ENCODE measurements at places on chromosomes 6 and 20.

- DNase-seq = no peak
These were observed 43.4 kb downstream of the SRC start for GRCh38 chr20:37389241-37389747.

DNA sequence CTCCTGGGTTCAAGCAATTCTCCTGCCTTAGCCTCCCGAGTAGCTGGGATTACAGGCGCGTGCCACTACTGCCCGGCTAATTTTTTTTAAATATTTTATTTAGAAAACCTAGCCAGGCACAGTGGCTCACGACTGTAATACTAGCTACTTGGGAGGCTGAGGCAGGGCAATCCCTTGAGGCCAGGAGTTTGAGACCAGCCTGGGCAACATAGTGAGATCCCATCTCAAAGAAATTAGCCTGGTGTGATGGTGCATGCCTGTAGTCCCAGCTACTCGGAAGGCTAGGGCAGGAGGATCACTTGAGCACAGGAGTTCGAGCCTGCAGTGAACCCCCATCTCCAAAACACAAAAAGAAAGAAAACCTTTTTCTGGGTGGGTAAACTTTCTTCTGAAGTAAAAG, 2.4 kb downstream of the SLC44A4 start:
- DNase-seq = no peak

- no peak for DNase-seq
These were observed 364.3 kb upstream of the ID4 start for GRCh38 chr6:19472850-19473249.

- DNase-seq = no peak
These were observed 76.3 kb downstream of the MRPL14 start for GRCh38 chr6:44050872-44051505.

DNA sequence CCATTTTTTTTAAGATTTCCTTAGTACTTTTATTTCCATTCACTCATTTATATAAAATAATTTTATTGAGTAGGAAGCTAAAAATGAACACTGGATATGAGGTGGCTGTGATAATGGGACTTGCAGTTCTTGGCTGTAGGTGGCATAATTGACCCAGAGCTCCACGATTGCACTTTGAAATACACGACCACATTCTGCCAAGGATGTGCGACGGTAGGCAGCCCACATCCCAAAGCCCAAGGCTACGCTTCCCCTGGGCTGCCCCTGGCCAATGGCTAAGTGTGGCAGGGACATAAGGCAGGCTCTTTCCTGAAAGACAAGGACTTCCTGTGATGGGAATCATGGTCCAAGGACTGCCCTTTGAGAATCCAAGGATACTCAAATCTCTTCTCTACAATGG, 43.7 kb upstream of the ADTRP start:
- DNase-seq = no peak

DNA sequence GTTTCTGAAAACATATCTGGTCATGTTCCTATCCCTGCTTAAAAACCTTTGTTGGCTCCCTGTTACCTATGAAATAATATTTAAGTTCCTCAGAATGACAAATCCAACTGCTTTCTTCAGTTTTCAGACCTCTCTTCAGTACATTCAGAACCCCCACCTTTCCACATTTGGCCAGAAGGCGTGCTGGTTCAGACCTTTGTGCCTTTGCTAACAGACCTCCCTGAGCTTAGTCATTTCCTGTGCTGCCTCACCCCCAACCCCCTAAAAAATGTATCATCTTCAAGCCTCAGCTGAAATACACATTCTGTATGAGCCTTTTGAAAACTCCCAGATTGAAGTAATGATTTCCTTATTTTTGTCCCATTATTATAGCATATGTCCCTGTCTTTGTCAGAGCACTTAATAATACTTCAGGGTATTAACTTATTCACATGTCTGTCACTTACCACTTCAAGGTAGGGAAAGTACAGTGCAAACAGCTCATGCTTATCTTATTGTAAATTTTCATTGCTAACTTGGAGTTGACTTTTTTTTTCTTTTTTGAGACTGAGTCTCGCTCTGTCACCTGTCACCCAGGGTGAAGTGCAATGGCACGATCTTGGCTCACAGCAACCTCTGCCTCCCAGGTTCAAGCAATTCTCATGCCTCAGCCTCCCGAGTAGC, 19.7 kb downstream of the FAM217A start:
- no peak for DNase-seq

DNA sequence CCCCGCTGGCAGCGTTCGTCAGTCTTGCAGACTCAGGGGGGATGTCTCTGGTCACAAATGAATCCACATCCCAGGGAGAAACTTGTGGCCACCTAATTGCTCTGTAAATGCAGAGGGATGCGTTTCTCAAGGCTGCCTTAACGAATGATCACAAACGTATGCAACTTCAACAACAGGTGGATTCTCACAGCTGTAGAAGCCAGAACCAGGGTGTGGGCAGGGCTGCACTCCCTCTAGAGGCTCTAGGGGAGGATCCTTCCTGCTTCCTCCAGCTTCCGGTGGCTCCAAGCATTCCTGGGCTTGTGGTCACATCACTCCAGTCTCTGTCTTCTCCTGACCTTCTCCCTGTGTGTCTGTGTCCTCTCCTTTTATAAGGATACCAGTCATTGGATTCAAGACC, 3.3 kb upstream of the TAF4 start:
- no peak for DNase-seq

DNA sequence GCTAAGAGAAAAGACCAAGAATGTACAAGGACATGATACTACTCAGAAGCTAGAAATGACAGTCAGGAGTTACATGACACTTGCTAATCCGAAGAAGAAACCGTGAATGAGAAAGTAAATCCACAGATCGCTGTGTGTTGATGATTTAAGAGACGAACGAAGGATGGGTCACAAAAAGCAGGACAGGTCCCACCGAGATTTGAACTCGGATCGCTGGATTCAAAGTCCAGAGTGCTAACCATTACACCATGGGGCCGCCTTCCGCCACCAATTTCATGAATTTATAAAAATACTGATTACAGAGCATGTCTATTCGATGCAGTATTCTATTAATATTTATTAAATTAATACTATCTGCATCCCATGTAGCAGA, 54.0 kb upstream of the BTN3A2 start:
- no peak for DNase-seq

- no peak for DNase-seq
These were observed 745.4 kb upstream of the ADGRB3 start for GRCh38 chr6:67889682-67889995.

GRCh38 chr6:117677553-117678141, 2.4 kb downstream of the NUS1 start:
- no peak for DNase-seq

DNA sequence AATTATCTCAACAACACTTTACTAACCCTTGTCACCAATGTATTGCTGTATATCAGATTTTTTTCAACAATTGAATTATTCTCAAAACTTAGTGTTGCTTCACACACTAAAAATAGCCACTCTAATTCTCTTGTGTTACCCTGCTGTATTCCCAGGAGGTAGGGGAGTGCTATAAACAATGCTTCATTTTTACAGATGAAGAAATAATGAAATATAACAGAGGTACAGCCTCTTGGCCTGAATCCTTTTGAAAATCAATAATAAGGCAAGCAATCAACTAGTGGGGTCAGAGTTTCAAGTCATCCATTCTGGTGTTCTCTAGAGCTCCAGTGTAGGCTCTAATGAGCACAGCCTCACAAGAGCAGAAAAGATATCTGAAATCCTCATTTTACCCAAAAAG, 10.9 kb downstream of the HIVEP2 start:
- no peak for DNase-seq

- no peak for DNase-seq
These were observed 249.8 kb upstream of the PRDM1 start for GRCh38 chr6:105836379-105836778.

GRCh38 chr6:111576291-111576690, 29.4 kb downstream of the TRAF3IP2 start:
- no peak for DNase-seq

DNA sequence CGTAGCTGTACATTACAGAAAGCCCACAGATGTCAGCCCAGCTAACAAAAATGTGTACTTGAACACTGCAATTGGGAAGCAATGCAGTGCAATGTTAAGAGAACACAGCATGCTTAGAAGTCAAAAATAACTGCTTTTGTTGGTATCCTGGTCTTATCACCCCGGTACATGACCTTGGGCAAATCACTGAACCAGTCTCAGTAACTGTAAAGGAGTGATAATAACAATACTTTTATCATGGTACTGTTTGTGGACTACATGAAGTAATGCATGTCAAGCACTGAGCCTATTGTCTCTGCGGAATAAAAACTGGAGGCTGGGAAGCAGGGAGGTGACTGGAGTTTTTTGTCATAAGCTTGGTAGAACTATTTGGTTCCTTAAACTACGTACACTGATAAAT, 44.7 kb upstream of the SPDEF start:
- no peak for DNase-seq

Measured in GM13976 (cell line).